ENCODE measurements at places on chromosomes 6 and 20.

GRCh38 chr6:150177952-150178520 is 35.2 kb downstream of the PPP1R14C start:
- DNase-seq: no peak

- DNase-seq: no peak
Measured at GRCh38 chr6:63475707-63476106, 96.6 kb upstream of the LOC128125822 start.

DNA sequence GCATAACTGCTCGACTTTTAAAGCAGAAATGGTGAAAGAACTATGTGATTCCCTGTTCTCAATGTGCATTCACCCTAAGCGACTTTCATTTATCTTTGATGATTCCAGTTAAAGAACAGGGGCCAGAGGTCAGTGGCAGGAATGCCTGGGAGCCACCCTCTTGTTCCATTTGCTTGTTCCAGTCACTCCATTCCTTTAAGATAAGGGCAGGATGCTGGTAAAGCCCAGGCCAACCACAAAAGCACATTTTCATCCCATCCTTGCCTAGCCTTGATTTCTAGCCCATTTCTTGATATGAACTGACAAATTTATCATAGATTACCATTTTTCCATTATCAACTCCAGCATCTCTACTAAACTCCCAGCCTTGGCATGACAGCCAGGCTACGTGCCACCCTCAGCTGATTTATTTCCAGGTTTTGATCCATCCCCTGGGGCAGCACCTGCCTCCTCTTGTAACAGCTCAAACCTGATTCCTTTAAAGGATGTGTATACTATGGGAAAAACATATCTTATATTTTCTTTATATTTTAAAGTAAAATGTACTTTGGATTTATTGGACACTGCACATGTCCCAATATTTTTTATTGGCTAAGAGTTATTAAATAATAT is 19.2 kb downstream of the HMGN3 start:
- DNase-seq: no peak

DNA sequence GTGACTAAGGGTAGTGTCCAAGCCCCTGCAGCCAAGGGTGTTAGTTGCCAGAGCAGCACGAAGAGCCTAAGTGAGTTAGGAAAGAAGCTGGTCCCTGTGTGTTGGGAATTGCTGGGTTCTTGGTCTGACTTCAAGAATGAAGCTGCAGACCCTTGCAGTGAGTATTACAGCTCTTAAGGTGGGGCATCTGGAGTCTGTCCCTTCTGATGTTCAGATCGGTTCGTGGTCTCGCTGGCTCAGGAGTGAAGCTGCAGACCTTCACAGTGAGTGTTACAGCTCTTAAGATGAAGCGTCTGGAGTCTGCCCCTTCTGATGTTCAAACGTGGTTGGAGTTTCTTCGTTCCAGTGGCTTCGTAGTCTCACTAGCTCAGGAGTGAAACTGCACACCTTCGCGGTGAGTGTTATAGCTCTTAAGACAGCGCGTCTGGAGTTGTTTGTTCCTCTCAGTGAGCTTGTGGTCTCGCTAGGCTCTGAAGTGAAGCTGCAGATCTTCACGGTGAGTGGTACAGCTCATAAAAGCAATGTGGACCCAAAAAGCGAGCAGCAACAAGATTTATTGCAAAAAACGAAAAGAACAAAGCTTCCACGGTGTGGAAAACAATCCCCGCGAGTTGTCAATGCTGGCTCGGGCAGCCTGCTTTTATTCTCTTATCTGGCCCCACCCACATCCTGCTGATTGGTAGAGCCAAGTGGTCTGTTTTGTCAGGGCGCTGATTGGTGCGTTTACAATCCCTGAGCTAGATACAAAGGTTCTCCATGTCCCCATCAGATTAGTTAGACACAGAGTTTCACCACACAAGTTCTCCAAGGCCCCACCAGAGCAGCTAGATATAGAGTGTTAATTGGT is 31.8 kb downstream of the PXDC1 start:
- no peak for DNase-seq

- no peak for DNase-seq
Measured at GRCh38 chr6:109808837-109809236, 117.7 kb downstream of the FIG4 start.

DNA sequence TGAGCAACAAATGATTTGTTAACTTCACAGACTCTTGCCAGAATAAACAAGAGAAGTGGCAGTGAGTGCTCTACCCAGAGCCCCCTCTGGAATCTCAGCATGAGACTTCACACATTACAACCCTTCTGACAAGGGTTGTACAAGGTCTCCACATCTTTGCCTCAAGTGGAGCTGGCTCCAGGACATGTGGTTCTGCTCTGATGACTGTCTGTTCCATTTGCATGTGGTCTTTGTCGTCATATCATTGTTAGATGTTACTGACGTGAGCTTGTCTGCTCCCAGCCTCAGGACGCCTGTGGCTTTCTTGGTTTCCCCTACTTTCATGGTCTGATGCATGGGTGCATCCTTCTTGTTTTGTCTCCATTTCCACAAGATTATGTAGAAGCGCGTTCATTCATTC is 115.0 kb downstream of the SLC24A3 start:
- no peak for DNase-seq

GRCh38 chr6:31898383-31899011 is 999 bp upstream of the EHMT2 start:
- no peak for DNase-seq

- peak; percentile 60 for DNase-seq
Measured at GRCh38 chr6:28867086-28867409, 56.7 kb downstream of the TRIM27 start.

DNA sequence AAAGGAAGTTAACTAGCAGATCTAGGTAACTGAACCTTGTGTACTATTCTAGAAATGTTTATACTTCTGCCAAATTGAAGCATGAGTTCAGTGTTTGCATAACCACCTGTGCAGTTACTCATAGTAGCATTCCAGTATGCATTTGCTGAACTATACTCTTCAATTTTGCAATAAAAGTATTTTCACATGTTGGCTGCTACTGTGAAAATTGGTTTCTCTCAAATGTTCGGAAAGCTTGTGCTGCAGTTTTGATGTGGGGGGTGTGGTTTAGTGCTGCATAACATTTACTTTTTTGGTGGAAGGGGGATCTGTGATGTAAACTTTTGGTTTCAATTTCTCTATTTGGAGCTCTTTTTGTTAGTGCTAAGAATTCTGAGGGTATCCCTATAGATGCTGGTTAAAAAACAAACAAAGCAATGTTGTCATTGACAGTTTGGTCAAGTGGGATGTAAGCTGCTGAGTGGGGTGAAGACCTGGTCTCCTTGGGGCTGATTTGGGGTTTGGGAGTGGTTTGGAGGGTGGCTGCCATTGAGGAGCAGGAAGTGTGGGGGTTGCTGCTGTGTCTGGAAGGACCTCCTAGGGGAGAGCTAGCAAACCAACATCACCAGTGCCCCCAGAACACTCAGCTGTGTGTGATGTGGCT is 87.8 kb downstream of the CARMIL1 start:
- DNase-seq: peak; percentile 34

DNA sequence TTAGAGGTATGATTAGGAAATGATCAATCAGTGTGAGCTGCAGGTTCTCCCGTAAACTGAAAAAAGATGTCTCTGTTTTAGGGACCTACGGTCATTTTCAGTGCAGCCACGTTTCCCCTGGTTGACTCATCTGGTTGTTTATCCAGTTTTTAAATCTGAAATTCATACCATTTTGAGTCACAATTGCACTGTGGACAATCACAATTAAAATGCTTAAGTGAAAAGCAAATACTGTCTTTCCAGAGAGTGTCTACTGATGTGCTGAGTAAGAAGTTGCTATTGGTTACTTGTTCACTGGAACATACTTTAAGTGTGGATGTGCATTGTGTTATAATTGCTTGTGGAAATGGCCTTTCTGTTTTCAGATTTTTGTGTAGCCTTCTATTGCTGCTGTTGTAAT is 305.1 kb upstream of the SASH1 start:
- no peak for DNase-seq

GRCh38 chr6:169641461-169642085 is 60.3 kb downstream of the WDR27 start:
- DNase-seq: no peak

DNA sequence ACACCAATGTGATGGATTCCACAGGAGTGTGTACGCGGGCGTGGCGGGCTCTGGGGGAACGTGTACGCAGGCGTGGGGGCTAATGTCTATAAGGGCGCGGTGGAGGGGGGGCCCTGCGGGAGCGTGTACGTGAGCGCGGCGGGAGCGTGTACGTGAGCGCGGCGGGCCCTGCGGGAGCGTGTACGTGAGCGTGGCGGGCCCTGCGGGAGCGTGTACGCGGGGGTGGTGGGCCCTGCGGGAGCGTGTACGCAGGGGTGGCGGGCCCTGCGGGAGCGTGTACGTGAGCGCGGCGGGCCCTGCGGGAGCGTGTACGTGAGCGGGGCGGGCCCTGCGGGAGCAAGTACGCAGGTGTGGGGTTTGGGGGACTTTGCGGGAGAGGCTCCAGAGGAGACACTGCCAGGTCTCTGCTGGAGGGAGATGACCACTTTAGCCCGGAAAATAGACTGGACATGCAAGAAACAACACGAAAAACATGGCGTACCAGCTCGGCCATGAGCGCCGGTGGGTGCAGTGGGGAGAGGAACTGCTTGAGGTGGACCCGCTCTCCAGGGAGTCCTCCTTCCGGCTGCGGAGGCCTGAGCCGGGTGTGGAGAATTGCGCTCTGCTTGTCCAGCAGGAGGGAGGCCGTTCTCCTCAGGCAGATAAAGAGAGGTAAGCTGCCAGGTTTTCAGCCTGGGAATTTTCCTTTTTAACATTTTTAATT is 27.8 kb upstream of the SMOC2 start:
- DNase-seq: no peak

- no peak for DNase-seq
Measured at GRCh38 chr6:20644667-20645370, 110.6 kb downstream of the CDKAL1 start.

GRCh38 chr20:41738604-41739206 is 120.5 kb upstream of the CHD6 start:
- DNase-seq: peak; percentile 14

- no peak for DNase-seq
Measured at GRCh38 chr20:57069442-57069841, 197.0 kb downstream of the BMP7 start.

DNA sequence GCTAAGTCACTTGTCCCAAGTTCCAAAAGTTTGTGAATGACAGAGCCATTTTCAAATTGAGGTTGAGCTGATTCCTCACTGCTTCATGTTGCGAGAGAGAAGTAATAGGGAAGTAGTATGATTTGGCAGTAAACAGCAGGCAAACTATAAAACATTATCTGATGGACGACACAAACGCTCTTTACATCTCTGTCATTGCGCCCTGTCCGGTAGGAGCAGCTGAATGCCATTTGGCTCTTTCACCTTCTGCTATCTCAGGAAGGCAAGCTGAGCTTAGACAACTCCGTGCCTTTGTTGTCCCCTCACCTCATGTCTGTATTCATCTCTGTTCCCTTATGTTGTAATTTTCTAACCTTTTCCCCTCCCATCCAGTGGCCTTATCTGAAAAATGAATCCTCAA is 440.7 kb upstream of the FLRT3 start:
- DNase-seq: no peak

Measured in hematopoietic multipotent progenitor cell (in vitro differentiated cells).